Left cardiac atrium (tissue), 4 donors: ENCODE measurements at places on chromosomes 1 and 21. TPM values are rescaled to one million over a fixed set of nuclear protein-coding genes. Genes with fewer than 3 reads are reported as not detected.

GRCh38 chr1:153400244-153400643, 9.4 kb upstream of the S100A8 start:
- DNase-seq, result no peak

GRCh38 chr1:208988811-208989222, 594.7 kb upstream of the CAMK1G start:
- no peak for DNase-seq

- DNase-seq, result no peak
Measured at GRCh38 chr1:96632045-96632664, 89.4 kb upstream of the PTBP2 start.

DNA sequence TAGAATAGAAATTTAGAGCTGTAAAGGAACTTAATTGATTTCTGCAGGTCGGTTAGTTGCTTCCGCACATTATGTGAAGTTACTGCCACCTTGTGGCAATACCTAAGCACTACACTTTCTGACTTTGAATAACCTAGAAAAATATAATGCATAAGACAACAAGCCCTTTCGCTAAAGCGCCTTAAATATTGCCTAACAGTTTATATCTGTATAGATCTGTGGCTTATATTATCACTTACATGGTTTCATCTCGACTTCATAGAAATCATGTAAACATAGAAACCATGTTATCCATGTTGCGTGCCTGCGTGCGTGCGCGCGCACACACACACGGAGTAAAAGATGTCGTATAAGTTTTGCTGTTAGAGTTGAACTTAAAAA, 10.9 kb upstream of the IFI16 start:
- DNase-seq, result peak; percentile 66

Gene CHIA
- not detected for total RNA-seq
